Smooth muscle cell of bladder (primary cell): ENCODE measurements at places on chromosomes 4 and X. TPM values are rescaled to one million over a fixed set of nuclear protein-coding genes. Genes with fewer than 3 reads are reported as not detected.

The NEIL3 gene
- 1.3 and 1.8 TPM in 2 replicates for total RNA-seq

The KIF4A gene
- 1.6 and 1.8 TPM in 2 replicates for total RNA-seq

The MMRN1 gene
- 0.14 and 0.28 TPM in 2 replicates for total RNA-seq

The SOX3 gene
- total RNA-seq = not detected in 2 replicates

The ELK1 gene
- total RNA-seq = 14.6 and 16.6 TPM in 2 replicates
